Fibroblast of gingiva (primary cell): ENCODE measurements at places on chromosomes 6 and 20.

GRCh38 chr6:96157018-96157565 is 141.3 kb downstream of the FUT9 start:
- no peak for DNase-seq

DNA sequence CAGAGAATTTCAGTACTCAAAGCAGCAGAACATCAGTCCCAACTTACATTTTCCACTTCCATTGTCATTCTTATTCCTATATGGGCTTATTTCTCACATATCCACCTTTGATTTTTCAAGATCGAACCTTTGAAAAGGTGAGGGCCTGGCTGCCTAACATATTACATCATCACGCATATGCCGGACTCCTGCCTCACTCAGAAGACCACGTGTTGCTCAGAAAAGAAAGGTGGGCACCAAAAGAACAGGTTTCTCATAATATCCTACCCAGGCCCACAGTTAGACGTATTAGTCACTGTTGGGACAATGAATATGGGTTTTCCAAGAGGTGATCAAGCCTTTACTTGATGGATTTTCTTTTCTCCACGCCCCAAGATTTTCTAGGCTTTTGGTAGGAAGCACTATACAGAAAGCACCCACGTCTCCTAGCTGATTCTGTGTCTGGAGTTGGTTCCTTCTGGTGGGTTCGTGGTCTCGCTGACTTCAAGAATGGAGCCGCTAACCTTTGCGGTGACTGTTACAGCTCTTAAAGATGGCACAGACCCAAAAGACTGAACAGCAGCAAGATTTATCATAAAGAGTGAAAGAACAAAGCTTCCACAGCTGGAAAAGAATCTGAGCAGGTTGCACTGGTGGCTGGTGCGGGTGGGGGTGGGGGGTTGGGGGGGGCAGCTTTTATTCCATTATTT is 168.9 kb downstream of the ATXN1 start:
- DNase-seq: no peak

DNA sequence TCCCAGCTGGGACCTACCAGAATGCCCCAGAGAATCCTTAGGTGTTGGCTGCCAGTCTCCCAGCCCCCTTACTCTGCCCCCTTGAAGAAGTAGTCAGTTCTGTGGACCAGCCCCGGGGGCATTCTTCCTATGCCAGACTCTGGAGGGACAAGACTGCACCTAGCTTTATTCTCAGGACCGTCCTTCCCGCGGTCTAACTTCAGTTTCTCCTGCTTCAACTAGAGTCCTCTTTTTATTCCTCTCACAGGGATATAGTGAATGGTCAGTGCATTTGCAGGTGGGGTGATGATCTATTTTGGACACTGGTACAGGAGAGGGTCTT is 35.9 kb upstream of the MDFI start:
- DNase-seq: no peak

GRCh38 chr6:46052479-46052878 is 36.8 kb upstream of the CLIC5 start:
- no peak for DNase-seq

DNA sequence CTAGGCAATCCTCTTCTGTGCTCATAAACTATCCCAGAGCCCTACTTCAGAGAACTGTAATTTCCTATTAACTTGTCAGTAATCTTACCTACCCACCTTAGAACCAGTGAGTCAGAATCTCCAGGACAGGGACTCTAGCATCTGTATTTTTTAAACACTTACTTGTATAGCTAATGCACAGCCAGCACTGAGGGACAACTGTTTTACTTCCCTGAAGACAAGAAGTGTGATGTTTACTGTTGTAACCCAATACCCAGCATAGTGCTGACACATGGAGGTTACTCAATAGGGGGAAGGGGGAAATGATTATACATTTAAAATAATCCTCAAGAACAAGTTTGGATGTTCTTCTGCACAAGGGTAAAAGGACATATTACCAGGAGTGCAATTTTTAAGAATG is 130.8 kb downstream of the BTBD9 start:
- DNase-seq: peak; percentile 49

DNA sequence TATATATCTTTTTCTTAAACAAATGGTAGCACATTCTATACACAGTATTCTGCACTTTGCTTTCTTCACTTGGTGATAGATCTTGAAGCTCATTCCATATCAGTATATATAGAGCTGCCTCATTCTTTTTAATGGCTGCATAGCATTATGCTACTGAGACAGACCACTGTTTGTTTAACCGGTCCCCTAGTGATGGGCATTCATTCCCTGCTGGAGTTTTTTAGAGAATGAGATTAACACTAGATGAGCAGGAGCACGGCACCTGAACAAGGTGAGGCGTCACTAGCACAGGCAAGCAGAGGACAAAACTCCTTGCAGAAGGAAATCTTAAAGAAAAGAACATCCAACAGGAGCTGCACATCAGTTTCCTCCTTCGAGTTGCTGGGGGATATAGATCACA is 69.6 kb downstream of the GNAS-AS1 start:
- DNase-seq: no peak

DNA sequence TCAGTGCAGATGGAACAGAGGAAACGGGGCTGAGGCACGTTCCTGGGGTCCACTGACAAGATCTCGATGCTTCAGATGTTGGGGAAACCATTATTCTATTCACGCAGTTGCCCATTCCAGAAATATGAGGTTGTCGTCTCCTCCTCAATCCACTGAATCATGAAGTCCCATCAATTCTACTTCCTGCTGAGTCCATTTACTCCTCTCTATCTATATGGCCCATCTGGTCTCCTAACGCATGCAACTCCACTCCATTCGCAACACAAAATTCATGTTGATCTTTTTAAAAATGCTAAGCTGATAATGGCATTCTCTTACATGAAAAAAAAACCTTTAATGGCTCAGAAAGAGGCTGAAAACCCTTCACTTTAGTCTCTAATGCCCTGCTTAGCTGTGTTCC is 37.5 kb downstream of the MAP3K5 start:
- DNase-seq: no peak

- no peak for DNase-seq
These were observed 9.8 kb downstream of the SPATA2 start for GRCh38 chr20:49905415-49906091.

- DNase-seq: no peak
These were observed 43.5 kb upstream of the EPB41L1 start for GRCh38 chr20:36110994-36111393.
